Aortic smooth muscle cell (primary cell): ENCODE measurements at places on chromosomes 6 and 20. TPM values are rescaled to one million over a fixed set of nuclear protein-coding genes. Genes with fewer than 3 reads are reported as not detected.

The MMP24 gene
- total RNA-seq = 0.53 and 0.75 TPM in 2 replicates

The CCDC167 gene
- 22.1 and 23.8 TPM in 2 replicates for total RNA-seq

The SRMS gene
- not detected in 2 replicates for total RNA-seq

The TTPAL gene
- 6.6 and 7.3 TPM in 2 replicates for total RNA-seq

The TRIM31 gene
- total RNA-seq = not detected in 2 replicates

The SPATA25 gene
- 1.4 and 1.5 TPM in 2 replicates for total RNA-seq

The SOX18 gene
- total RNA-seq = 0.56 and 0.66 TPM in 2 replicates

The RAB5IF gene
- total RNA-seq = 45.8 and 55.0 TPM in 2 replicates

The GRM1 gene
- total RNA-seq = 0.06 and 0.13 TPM in 2 replicates

The SLC12A5 gene
- 0.06 TPM in 1 of 2 replicates, not detected in the other for total RNA-seq

The EMILIN3 gene
- not detected in 2 replicates for total RNA-seq

The GINS1 gene
- total RNA-seq = 4.0 and 8.1 TPM in 2 replicates

The VGLL2 gene
- not detected in 2 replicates for total RNA-seq

The TMEM74B gene
- not detected in 2 replicates for total RNA-seq

The DEFB128 gene
- total RNA-seq = not detected in 2 replicates

The METTL24 gene
- 2.1 and 2.2 TPM in 2 replicates for total RNA-seq

The ETV7 gene
- total RNA-seq = under 0.01 and 0.37 TPM in 2 replicates

The SCRT2 gene
- not detected in 2 replicates for total RNA-seq

The NOX3 gene
- total RNA-seq = not detected in 2 replicates

The ANKRD66 gene
- total RNA-seq = not detected in 2 replicates

The TNFRSF21 gene
- total RNA-seq = 2.0 and 5.8 TPM in 2 replicates

The CGA gene
- not detected in 2 replicates for total RNA-seq

The BICRAL gene
- total RNA-seq = 6.2 and 8.0 TPM in 2 replicates

The EDN3 gene
- not detected in 2 replicates for total RNA-seq

The PDYN gene
- under 0.01 TPM in 1 of 2 replicates, not detected in the other for total RNA-seq

The KCNK5 gene
- total RNA-seq = under 0.01 and 0.06 TPM in 2 replicates

The LCA5 gene
- total RNA-seq = 3.7 and 6.5 TPM in 2 replicates
